Mesendoderm (in vitro differentiated cells): ENCODE measurements at places on chromosomes 13 and 19.
A peak's percentile ranks its signal among the peaks of the same experiment; 100 is the strongest.

DNA sequence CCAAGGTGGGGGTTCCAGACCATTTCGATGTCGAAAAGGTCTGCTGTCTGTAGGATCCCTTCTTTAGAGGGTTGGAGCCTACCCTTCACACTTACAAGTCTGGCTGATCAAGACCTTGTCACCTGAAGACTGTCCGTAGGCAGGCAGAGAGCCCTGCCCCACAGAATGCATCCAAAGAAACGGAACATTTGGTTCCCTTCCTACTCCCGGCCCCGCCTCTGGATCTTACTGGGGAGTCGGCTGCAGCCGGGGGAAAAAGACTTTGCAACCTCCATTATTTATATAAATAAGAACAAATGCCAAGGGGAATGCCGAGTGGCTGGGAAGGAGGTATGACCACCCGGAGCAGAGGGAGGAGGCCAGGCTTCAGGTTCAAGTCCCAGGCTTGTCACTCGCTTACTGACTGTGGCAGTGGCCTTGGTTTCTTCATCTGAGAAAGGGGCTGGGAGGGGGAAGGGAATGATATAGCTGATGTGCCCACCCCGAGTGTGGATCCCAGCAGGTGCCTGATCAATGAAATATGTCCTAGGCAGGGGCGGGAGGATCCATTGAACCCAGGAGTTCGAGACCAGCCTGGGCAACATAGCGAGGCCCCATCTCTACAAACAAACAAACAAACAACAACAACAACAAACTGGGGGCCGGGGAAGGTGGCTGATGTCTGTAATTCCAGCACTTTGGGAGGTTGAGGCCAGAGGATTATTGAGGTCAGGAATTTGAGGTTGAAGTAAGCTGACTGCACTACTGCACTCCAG is 48.7 kb downstream of the RFX2 start:
- peaks cover 6% of the 10 kb centered on the region for H3K4me1 ChIP-seq
- peak overlapping the region; percentile 14 for H3K27ac ChIP-seq
- DNase-seq: no peak
- no peaks in the 10 kb centered on the region for H3K27me3 ChIP-seq
- no peaks in the 10 kb centered on the region for H3K36me3 ChIP-seq
- no peak overlapping the region for H3K4me3 ChIP-seq

GRCh38 chr19:29337029-29337428 is 124.1 kb upstream of the UQCRFS1 start:
- H3K27me3 ChIP-seq: no peaks in the 10 kb centered on the region
- no peaks in the 10 kb centered on the region for H3K36me3 ChIP-seq
- no peak for DNase-seq
- no peaks in the 10 kb centered on the region for H3K4me1 ChIP-seq
- H3K4me3 ChIP-seq: no peak overlapping the region

GRCh38 chr19:1276628-1277022 is 1.3 kb downstream of the FAM174C start:
- no peaks in the 10 kb centered on the region for H3K4me1 ChIP-seq
- H3K27ac ChIP-seq: no peak overlapping the region
- no peak for DNase-seq
- H3K4me3 ChIP-seq: no peak overlapping the region
- no peaks in the 10 kb centered on the region for H3K27me3 ChIP-seq

DNA sequence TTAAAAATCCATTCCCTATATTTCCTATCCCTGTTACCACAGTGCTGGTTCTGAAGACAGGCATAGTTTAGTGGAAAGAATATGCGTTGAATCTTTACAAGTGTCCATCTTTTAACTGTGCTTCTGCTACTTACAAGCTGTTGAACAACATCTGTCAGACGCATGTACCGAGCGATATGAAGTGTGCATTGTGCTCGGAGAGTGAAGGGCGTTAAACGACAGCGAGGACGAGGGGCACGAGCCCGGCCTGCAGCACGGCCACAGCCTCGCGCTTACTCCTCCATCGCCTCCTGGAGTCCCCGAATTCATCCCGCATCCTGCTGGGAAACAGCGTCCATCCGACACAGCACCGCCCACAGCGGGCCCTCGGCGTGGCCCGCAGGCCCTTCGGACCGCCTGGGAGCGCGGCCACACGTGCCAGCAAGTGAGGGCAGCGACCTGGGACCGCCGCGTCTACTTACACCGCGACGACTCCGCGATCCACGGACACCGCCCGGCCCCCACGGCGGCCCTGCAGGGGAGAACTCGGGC is 514 bp downstream of the PCID2 start:
- no peaks in the 10 kb centered on the region for H3K36me3 ChIP-seq
- peak; percentile 70 for DNase-seq

- no peaks in the 10 kb centered on the region for H3K4me1 ChIP-seq
- H3K36me3 ChIP-seq: no peaks in the 10 kb centered on the region
- no peak overlapping the region for H3K4me3 ChIP-seq
- DNase-seq: no peak
Measured at GRCh38 chr13:66128692-66129269, 1101.4 kb downstream of the PCDH9 start.

DNA sequence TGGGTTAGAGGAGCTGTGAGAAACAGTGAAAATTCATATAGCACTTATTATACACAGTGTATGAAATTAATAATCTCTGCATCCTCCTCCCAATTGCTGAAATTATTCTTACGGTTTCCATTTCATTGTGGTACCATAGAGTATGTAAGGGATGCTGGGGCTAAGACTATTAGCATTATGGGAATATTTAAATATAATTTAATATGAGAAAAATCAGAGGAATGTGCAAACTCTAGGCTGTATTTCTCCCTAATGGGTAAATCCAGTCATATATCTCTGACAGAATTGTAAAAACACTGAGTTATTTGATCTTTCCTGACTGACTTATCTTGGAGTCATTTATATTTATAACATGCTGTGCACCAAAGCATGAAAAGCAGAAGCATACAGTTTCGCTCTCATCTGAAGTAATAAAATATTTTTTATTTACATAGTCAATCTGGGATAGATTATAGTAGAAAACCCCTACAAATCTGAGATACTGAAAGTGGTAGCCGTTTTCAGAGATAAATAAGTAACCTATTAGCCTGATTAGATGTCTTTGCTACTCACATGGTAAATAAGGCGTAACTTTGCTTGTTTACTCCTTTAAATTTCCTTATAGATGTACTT is 34.9 kb downstream of the LRCH1 start:
- H3K4me1 ChIP-seq: no peaks in the 10 kb centered on the region
- no peaks in the 10 kb centered on the region for H3K27me3 ChIP-seq
- no peak for DNase-seq
- H3K27ac ChIP-seq: no peak overlapping the region
- no peaks in the 10 kb centered on the region for H3K36me3 ChIP-seq

- no peaks in the 10 kb centered on the region for H3K27me3 ChIP-seq
- DNase-seq: peak; percentile 37
- H3K4me3 ChIP-seq: no peak overlapping the region
- H3K36me3 ChIP-seq: no peaks in the 10 kb centered on the region
- no peak overlapping the region for H3K27ac ChIP-seq
Measured at GRCh38 chr19:48218997-48219396, 36.7 kb downstream of the CARD8 start.

DNA sequence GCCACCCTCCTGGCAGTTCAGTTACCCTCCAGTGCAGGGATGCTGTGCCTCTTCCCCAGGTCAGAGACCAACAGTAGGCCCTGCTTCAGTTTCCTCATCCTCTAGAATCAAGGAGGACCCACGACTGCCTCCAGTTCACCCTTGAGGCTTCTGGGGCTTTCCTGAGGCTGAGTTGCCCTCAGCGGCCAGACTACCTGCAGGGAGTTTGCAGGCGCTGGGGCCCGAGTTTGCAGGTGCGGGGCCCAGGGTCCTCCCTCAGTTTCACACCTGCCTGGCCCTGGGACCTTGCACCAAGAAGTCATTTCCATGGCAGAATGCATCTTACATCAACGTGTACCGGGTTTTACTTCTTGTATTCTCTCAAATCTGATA is 38.9 kb upstream of the C19orf12 start:
- DNase-seq: no peak
- no peak overlapping the region for H3K4me3 ChIP-seq
- H3K36me3 ChIP-seq: no peaks in the 10 kb centered on the region
- H3K27ac ChIP-seq: no peak overlapping the region
- no peaks in the 10 kb centered on the region for H3K27me3 ChIP-seq

DNA sequence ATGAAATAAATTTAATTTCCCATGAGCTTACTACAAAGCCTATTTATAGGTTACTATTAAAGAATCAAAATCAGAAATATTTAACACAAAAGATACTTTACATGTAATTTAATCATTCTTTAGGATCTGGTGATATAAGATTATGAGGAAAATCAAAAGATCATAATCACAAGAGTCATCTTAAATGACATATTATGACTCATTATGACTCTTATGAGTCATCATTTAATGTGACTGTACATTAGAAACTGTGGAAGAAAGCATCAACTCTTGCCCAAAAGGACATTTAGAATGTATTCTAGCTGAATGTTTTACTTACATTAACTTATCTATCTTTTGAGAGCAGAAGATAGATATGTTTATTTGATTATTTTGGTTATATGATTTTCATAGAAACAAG is 458.6 kb downstream of the DCT start:
- no peaks in the 10 kb centered on the region for H3K27me3 ChIP-seq
- no peak for DNase-seq
- H3K4me3 ChIP-seq: no peak overlapping the region
- H3K4me1 ChIP-seq: no peaks in the 10 kb centered on the region

GRCh38 chr13:95367309-95367843 is 66.1 kb upstream of the ABCC4 start:
- H3K27ac ChIP-seq: no peak overlapping the region
- no peaks in the 10 kb centered on the region for H3K36me3 ChIP-seq

- H3K27ac ChIP-seq: no peak overlapping the region
- H3K4me1 ChIP-seq: no peaks in the 10 kb centered on the region
- no peaks in the 10 kb centered on the region for H3K27me3 ChIP-seq
- no peak overlapping the region for H3K4me3 ChIP-seq
- DNase-seq: peak; percentile 14
Measured at GRCh38 chr13:109158383-109158782, 529.0 kb downstream of the MYO16 start.

DNA sequence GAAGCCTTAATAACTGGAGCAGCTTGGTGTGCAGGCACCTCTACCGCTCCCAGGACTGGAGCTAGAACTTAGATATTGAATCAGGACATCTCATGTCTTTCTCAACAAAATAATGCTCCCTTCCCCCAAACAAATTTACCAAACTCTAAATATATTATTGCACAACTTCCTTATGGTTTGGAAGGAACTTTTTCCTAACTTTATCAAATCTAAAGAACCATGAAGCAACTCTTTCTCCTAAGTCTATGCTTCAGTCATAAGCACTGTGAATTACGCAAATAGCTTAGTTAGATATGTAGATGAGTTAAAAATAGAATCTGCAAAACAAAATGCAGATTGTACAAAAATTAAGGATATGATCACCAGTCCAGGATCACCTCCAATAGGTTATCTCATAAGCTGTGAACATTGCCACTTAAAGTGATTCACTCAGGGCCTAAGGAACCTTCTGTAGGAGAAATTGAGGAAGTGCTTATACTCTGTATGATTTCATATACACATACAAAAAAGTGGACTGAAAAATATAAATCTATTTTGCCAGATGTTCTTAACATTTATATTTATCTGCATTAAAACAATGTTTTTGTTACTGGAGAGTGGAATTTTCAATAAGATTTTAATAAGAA is 20.4 kb upstream of the MAB21L1 start:
- no peaks in the 10 kb centered on the region for H3K4me1 ChIP-seq
- DNase-seq: no peak
- no peak overlapping the region for H3K4me3 ChIP-seq

- no peak overlapping the region for H3K27ac ChIP-seq
- no peaks in the 10 kb centered on the region for H3K36me3 ChIP-seq
- no peaks in the 10 kb centered on the region for H3K4me1 ChIP-seq
- no peak overlapping the region for H3K4me3 ChIP-seq
- H3K27me3 ChIP-seq: peaks cover 1% of the 10 kb centered on the region
- DNase-seq: no peak
Measured at GRCh38 chr13:57627663-57628062, 3.9 kb upstream of the PCDH17 start.

GRCh38 chr13:88345171-88345847 is 674.1 kb downstream of the SLITRK5 start:
- no peaks in the 10 kb centered on the region for H3K36me3 ChIP-seq
- H3K27me3 ChIP-seq: no peaks in the 10 kb centered on the region
- no peak overlapping the region for H3K4me3 ChIP-seq
- no peaks in the 10 kb centered on the region for H3K4me1 ChIP-seq
- no peak for DNase-seq

DNA sequence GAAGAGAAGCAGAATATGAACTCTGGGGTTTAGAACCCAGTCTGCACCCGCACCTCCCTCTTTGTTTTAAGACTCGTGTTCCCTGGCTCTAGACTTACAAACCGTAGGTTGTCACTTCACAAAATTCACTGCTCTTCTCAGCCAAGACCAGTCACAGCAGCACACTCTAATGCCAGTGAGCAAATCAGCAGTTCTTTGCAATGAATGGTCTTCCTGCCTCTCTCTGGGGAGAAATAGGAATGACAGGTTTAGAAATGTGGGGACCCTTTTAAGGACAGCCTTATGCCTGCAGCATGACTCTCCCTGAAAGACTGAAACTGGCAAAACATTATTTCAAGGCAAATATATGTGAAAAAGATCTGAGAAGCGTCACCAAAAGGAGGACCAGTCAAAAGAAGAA is 156.9 kb downstream of the KCTD15 start:
- H3K27ac ChIP-seq: no peak overlapping the region
- no peaks in the 10 kb centered on the region for H3K36me3 ChIP-seq
- no peaks in the 10 kb centered on the region for H3K27me3 ChIP-seq
- no peak overlapping the region for H3K4me3 ChIP-seq
- no peaks in the 10 kb centered on the region for H3K4me1 ChIP-seq
- no peak for DNase-seq

GRCh38 chr19:29121684-29122083 is 91.3 kb downstream of the UQCRFS1 start:
- H3K4me1 ChIP-seq: no peaks in the 10 kb centered on the region
- no peaks in the 10 kb centered on the region for H3K36me3 ChIP-seq
- DNase-seq: peak; percentile 49
- no peak overlapping the region for H3K27ac ChIP-seq

DNA sequence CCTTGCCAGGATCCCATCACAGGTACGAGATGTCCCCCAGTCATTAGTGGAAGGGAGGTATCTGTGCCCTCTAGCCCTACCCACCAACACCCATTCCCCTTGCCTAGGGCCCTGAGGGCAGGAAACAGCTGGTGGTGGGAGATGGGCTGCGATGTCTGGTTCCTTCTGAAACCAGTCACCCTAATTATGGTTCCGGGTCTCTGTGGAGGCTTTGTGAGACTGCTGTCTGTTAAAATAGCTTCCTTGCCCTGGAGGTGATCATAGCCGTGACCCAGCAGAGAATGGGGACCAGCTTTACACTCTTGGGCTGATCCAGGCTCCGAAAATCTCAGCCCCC is 5.5 kb downstream of the ALDH16A1 start:
- no peak overlapping the region for H3K4me3 ChIP-seq
- no peaks in the 10 kb centered on the region for H3K4me1 ChIP-seq
- no peaks in the 10 kb centered on the region for H3K36me3 ChIP-seq
- H3K27me3 ChIP-seq: no peaks in the 10 kb centered on the region

DNA sequence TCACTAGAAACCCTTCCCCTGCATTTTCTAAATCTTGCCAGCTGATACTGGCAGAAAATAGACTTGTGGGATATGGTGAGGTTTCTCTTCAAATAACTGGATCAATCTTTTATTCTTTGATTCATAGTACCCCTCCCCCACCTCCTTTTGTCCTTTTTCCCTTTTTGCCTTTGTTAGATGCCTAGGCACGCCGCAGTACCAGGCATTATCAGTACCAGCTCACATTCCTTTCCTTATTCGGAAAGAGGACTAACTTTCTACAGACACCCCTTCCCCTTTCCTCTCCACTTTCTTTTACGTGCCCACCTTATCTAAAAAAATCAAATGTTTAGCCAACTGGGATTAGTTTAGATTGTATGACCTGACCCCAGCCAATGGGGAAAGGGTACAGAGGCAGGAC is 226.4 kb downstream of the MTUS2 start:
- peak; percentile 46 for DNase-seq
- H3K27ac ChIP-seq: no peak overlapping the region
- no peak overlapping the region for H3K4me3 ChIP-seq
- H3K27me3 ChIP-seq: no peaks in the 10 kb centered on the region
